ENCODE measurements at places on chromosomes 6 and 20. TPM values are rescaled to one million over a fixed set of nuclear protein-coding genes. Genes with fewer than 3 reads are reported as not detected.

The RIMS1 gene
- total RNA-seq = 23.5 TPM

The KCNK16 gene
- not detected for total RNA-seq

The MATN4 gene
- not detected for total RNA-seq

The PTPRT gene
- not detected for total RNA-seq

GRCh38 chr6:169243186-169243585, 10.5 kb downstream of the THBS2 start:
- no peak overlapping the region for H3K4me3 ChIP-seq
- H3K27me3 ChIP-seq = no peaks in the 10 kb centered on the region
- peaks cover 16% of the 10 kb centered on the region for H3K4me1 ChIP-seq
- peaks cover 59% of the 10 kb centered on the region for H3K36me3 ChIP-seq
- no peak for DNase-seq
- H3K27ac ChIP-seq = no peak overlapping the region

GRCh38 chr20:22931653-22932608, 103.2 kb upstream of the SSTR4 start:
- H3K27me3 ChIP-seq = no peaks in the 10 kb centered on the region
- no peak for DNase-seq
- H3K4me3 ChIP-seq = no peak overlapping the region

GRCh38 chr6:21591446-21591845, 2.1 kb upstream of the SOX4 start:
- no peak for DNase-seq
- no peak overlapping the region for H3K27ac ChIP-seq
- peaks cover 9% of the 10 kb centered on the region for H3K36me3 ChIP-seq
- H3K4me3 ChIP-seq = no peak overlapping the region
- peaks cover 17% of the 10 kb centered on the region for H3K4me1 ChIP-seq

DNA sequence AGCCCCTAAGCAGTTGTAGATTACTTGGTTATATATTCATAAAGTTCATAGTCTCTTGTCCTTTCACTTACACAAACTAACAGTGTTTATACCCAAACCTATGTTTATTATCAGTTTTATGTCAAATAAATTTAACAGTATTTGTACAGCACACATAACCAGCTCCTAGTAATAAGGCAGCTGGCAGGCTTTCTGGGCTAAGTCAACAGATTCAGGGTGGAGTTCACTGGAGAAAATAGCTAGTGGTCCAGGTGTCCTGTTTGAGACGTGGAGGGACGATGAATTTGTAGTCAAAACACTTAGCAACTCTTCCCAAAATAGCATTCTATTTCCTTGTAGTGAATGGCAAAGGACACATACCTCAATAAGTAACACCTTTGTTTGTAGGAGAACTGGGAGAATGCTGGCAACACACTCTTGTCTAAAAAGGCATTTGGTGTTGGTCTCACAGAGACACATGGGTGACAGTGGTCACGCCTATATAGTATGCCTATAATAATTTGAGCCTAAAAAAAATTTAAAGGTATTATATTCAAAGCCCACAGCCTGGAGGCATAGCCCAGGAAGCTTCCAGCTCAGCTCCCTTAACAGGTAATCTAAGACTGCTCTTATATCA, 156.4 kb upstream of the CARMIL1 start:
- H3K4me1 ChIP-seq = peaks cover 19% of the 10 kb centered on the region
- no peaks in the 10 kb centered on the region for H3K27me3 ChIP-seq
- peaks cover 1% of the 10 kb centered on the region for H3K36me3 ChIP-seq
- no peak overlapping the region for H3K4me3 ChIP-seq
- DNase-seq = no peak

DNA sequence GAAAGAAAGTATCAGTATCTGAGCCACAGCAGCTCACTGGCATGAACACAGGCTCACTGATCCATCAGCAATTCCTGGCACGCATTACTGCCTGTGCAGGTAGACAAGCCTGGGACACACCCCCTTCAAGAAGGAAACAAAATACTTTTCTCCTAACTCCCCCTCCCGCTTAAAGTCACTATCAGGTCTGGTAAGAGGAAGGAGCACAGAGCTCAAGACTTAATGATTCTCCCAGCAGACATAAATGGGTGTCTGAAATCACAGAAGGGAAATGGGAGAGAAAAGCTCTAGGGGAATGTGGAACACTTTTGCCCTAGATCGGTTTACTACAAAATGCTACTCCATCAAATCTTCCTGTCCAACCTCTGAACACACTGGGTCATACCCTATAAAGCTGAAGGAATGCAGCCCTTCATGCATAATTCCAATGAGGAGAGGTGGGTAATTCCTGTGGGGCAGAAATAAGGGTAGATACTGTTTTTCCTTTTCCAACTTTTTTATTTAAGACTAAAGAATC, at the start of gene ADGRF1:
Gene ADGRF1, minus strand, starts transcription at position 58 of the 517 bp plus-strand sequence. CDS start 13,271 bp downstream, outside the sequence.
- H3K27ac ChIP-seq = no peak within 1 kb of the TSS
- peaks cover 42% of the 10 kb centered on the region for H3K27me3 ChIP-seq
- DNase-seq = no peak
- H3K4me1 ChIP-seq = peaks cover 3% of the 10 kb centered on the region
- peaks cover 2% of the 10 kb centered on the region for H3K36me3 ChIP-seq

DNA sequence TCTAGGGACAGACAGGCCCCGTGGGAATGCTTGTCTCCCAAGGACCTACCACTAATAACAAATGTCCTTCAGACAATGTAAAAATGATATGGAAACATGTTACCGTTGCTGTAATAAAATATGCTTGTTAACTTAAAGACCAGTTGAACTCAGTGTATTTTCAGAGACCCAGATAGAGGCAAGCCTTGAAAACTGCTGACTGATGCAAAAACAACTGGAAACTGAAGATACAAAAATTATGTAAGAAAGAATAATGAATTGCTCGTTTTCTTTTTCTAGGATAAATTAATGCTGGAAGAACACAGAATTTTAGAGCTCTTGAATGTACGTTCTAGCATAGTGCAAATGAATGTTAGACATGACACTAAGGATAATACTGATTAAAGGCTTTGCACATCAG, 311.5 kb upstream of the MAN1A1 start:
- no peaks in the 10 kb centered on the region for H3K36me3 ChIP-seq
- H3K27ac ChIP-seq = no peak overlapping the region
- DNase-seq = no peak
- H3K4me1 ChIP-seq = no peaks in the 10 kb centered on the region
- no peak overlapping the region for H3K4me3 ChIP-seq

GRCh38 chr20:23873370-23874015, 6.1 kb downstream of the CST5 start:
- H3K4me3 ChIP-seq = no peak overlapping the region
- DNase-seq = no peak
- H3K4me1 ChIP-seq = no peaks in the 10 kb centered on the region
- no peak overlapping the region for H3K27ac ChIP-seq

All from osteocyte (in vitro differentiated cells).